ENCODE measurements at places on chromosomes 13 and 19.

GRCh38 chr13:63741029-63741813 lies 2325.6 kb upstream of the PCDH20 start:
- DNase-seq: no peak

DNA sequence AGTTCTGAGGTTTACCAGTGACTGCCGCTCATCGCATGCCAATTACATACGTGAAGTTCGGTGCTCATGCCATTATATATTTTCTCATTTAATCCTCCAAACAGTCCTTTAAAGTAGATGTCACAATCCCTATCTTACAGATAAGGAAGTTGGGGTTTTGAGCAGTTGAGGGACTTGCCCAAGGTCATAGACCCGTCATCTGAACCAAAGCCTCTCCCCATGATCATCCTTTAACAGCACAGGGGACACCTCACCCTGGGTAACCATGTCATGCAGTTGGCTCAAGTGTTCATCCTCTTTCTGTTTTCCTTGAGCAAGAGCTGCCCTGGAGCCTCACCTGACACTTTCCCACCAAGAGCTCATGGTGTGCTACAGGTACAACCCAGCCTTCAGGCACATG lies 69.1 kb downstream of the HSPH1 start:
- no peak for DNase-seq

DNA sequence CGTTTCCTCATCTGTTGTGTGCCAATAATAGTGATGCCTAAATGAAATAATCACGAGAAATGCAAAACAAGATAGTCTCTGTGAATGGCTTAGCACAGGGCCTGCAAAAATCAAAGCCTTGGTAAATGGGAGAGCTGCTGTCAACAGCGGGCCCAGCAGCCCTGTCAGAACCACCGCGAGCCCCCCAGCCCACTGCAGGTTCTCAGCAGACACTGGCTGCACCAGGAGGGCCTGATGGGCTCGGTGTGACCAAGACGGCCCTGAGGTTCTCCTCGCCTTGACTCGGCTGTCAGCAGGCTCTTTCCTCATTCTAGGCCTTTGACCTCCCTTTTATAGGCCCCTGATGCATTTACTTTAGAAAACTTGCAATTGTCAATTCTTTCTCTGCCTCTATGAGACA lies 90.9 kb upstream of the GPR183 start:
- DNase-seq: no peak

DNA sequence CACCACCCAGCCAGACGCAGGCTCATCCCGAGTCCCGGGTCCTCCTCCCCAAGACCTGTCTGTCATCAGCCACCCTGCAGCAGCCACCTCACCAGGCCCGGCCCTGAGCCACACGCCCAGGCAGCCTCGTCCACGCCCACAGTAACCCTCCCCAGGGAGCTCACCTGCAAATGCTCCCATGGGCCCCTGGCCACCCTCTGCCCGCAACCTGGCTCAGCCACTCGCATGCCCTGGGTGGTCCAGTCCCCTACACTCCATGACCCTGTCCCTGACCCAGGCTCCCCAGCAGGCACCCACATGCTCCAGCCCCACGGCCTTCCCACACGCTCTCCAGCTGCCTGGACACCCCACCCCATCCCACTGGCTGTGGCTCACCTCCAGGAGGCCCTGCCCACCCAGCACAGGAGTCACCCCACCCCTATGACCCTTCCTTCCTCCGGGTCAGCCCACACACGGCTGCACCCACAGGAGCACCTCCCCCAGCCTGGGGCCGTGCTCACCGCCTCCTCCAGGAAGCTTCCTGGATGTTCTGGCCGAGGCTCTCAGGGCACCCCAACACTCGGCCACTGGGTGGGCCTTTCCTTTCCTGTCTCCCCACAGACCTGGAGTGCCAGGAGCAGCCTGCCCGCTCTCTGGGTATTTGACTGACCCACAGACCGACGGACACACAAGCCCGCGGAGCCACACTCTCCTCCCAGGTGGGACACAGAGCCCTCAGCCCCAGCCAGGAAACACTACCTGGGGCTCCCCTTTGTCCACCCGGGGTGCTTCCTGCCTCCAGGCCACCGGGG lies 3.6 kb downstream of the TMEM259 start:
- DNase-seq: no peak

DNA sequence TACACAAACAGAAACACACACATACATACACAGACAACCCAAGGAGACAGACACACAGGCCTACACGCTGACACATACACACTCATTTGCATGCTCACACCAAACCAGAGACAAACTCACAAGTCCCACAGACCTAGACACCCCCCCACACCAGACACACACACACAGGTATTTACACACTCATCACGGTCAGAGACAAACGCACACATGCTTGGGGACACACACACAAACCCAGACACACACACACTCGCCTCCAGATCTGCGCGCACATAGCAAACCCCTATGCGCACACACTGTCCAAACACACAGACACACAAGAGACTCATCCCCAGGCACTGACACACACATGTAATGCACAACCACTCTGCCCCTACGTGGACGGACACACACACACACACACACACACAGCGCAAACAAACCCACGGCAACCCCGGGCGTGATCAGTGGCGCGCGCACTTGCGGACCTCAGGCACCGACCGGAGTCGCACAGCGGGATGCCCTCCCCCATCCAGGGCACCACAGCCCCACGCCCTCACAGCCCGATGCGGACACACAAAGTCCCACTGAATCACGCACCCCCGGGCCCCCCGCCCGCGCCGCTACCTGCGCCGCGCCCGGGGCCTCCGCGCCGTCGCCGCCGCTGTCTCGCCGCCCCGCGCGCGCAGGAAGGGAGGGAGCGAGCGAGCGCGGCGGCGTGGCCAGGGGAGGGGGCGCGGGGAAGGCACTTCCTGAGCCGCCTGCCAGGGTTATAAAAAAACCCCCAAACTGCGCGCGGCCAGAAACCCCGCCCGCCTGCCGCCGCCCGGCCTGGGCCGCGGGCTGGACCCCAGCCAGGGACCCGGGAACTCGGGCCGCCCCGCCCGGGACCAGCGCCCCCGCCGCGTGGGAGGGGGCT lies at the start of gene ADAMTS10:
Gene ADAMTS10 (minus strand): TSS at position 675 of the 895 bp plus-strand sequence. CDS start 5,005 bp downstream, outside the sequence.
- no peak for DNase-seq

- no peak for DNase-seq
Observed at GRCh38 chr13:110280985-110281688, 25.8 kb downstream of the COL4A1 start.

- DNase-seq: no peak
Observed at GRCh38 chr13:111517641-111518010, 197.2 kb downstream of the TEX29 start.

- DNase-seq: no peak
Observed at GRCh38 chr19:51166846-51167490, 24.9 kb downstream of the SIGLEC7 start.

GRCh38 chr13:84430446-84430845 lies 548.2 kb upstream of the SLITRK1 start:
- peak; percentile 49 for DNase-seq

GRCh38 chr13:99980201-99980823 lies 1.3 kb upstream of the ZIC2 start:
- DNase-seq: peak; percentile 20

GRCh38 chr19:28610731-28611130 lies 602.2 kb downstream of the UQCRFS1 start:
- no peak for DNase-seq

GRCh38 chr19:14576363-14576762 lies 4.5 kb upstream of the NDUFB7 start:
- no peak for DNase-seq

DNA sequence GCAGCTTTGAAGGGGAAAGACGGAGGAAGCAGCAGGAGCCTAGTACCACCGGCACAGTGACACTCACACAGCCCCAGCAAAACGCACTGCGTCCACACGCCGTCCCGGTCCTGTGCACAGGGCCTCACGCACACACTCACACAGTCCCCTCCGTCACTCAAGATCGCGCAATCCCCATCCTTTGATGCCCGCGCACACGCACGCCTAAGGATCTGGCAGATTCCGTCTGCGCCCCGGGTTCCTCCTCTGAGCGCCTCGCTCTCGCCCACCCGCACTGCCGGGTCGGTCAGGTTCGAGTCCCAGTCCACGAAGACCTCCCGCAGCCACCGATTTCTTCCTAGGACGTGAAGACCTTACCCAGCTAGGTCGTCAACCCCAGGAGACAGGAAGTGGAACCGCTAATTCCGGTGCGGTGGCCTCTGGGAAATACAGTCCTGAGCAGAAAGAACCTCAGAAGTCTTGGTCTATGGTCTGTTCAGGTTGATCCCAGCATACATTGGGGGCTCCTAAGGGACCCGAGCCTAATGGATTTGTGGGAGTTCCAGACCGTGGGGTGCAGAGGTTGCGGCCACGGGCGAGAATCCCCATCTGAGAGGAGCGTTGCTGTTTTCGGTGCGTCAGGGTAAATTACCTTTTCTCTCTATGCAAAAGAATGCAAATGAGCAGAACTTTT lies at the start of gene ZNF780B:
Gene ZNF780B (minus strand): TSS at position 400 of the 673 bp plus-strand sequence. CDS start 5,899 bp downstream, outside the sequence.
- peak; percentile 38 for DNase-seq

GRCh38 chr19:50191216-50191615 lies 12.2 kb upstream of the MYH14 start:
- DNase-seq: no peak

DNA sequence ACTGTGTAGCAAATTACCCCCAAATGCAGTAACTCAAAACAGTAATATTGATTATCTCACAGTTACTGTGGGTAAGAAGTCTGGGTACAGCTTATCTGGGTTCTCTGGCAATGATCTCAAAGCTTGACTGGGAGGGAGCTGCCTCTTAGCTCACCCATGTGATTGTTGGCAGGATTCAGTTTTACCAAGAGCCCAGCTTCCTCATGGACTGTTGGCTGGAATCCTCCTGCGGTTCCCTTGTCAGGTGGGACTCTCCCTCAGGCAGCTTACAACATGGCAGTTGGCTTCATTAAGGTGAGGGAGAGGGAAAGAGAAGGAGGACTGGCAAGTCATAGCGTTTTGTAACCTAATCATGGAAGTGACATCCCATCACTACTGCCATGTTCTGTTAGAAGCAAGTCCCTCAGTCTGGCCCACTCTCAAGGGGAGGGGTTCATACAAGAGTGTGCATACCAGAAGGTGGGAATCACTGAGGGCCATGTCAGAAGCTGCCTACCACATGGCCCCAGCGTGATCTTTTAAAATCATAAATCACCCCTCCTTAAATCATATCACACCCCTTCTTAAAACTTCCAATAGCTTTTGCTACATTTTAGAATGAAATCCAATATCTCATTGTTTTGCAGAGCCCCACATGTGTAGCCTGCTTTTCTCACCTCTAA lies 108.1 kb downstream of the OLFM4 start:
- DNase-seq: no peak

GRCh38 chr13:25943658-25944057 lies 108.2 kb downstream of the SHISA2 start:
- DNase-seq: no peak

DNA sequence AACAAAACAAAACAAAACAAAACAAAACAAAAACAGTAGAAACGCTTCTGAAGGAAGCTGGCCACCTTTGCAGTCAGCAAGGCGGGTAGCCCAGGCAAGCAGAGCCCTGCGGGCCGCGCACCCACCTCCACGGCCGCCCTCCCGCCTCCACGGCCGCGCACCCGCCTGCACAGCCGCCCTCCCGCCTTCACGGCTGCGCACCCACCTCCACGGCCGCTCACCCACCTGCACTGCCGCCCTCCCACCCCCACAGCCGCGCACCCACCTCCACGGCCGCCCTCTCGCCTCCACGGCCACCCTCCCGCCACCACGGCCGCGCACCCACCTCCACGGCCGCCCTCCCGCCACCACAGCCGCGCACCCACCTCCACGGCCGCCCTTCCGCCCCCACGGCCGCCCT lies 9.0 kb upstream of the TIMM13 start:
- DNase-seq: no peak

DNA sequence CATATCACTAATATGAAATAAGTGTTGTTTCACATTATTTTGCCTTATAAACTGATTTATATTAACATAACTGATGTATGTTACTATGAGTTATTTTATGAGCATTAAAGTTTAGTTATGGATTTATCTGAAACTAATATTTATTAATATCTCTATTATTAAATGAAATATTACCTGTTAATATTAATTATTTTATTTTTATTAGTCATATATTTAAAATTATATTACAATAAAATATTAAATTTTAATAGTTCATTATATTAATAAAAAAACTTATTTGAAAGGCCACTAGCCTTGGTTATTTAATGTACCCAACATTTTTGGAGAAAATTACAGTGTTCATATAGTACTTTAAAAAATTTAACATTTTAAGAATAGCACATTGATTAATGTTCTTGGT lies 1643.4 kb upstream of the MIR17HG start:
- no peak for DNase-seq
